Left lung (tissue), 14 donors: ENCODE measurements at places on chromosomes 1 and 21. TPM values are rescaled to one million over a fixed set of nuclear protein-coding genes. Genes with fewer than 3 reads are reported as not detected.

Gene AGTRAP
- 95.8 TPM for total RNA-seq

Gene BCL2L15
- 2.2 TPM for total RNA-seq

Gene FAM72C
- 0.70 TPM for total RNA-seq

DNA sequence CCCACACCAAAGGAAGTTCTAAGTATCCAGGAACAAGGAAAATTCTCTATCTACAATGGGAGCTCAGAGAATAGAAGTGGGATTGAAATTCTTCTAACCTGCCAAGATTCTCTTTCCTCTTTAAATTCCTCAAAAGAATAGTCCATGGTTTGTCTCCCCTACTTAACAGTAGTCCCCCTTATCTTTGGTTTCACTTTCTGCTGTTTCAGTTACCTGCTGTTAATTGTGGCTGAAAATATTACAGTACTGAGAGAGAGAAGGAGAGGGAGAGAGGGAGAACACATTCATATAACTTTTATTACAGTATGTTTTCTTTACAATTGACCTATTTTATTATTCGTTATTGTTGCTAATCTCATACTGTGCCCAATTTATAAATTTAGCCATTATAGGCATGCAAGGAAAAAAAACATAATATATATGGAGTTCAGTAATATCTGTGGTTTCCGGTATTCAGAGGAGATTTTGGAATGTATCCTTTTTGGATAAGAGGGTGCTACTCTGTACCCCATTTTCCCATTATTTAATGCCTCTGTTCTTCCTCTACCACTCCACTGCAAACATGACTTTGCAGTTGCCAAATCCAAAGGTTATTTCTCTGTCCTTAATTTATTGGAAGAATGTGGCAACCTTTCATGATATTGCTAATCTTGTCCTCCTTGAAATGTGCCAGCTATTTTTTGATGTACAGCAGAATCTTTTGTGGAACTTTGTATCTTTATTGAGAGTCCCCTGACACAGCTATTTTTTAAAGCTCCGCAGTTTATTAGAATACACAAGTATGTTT is 68.0 kb downstream of the USP25 start:
- H3K27ac ChIP-seq: no peak overlapping the region
- no peak overlapping the region for H3K4me3 ChIP-seq
- H3K4me1 ChIP-seq: no peaks in the 10 kb centered on the region
- no peaks in the 10 kb centered on the region for H3K27me3 ChIP-seq

- no peak overlapping the region for H3K27ac ChIP-seq
- no peak overlapping the region for H3K4me3 ChIP-seq
- DNase-seq: no peak
- H3K36me3 ChIP-seq: no peaks in the 10 kb centered on the region
These were observed 3.4 kb downstream of the BMP8A start for GRCh38 chr1:39494671-39495410.
